ENCODE measurements at places on chromosomes 6 and 20.

DNA sequence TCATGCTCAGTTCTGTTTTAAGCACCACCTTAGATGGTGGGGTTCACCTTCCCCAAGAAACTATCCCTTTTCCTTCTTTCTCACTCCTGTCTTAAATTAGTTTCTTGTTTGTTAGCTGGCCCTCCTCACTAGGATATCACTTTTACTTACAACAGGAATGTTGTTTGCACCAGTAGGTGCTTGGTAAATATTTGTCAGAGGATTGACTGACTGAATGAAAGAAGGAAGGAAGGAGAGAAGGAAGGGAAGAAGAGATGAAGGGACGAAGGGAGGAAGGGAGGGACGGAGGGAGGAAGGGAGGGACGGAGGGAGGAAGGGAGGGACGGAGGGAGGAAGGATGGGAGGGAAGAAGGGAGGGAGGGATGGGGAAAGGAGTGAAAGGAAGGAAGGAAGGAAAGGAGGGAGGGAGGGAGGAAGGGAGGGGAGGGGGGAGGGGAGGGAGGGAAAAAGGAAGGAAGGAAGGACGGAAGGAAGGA lies 505 bp upstream of the KCNK15 start:
- DNase-seq: no peak

- no peak for DNase-seq
Measured at GRCh38 chr6:78830805-78831204, 36.5 kb upstream of the IRAK1BP1 start.

- no peak for DNase-seq
Measured at GRCh38 chr6:150775415-150776203, 89.9 kb upstream of the MTHFD1L start.

- DNase-seq: no peak
Measured at GRCh38 chr6:63537201-63537958, 34.9 kb upstream of the LOC128125822 start.

DNA sequence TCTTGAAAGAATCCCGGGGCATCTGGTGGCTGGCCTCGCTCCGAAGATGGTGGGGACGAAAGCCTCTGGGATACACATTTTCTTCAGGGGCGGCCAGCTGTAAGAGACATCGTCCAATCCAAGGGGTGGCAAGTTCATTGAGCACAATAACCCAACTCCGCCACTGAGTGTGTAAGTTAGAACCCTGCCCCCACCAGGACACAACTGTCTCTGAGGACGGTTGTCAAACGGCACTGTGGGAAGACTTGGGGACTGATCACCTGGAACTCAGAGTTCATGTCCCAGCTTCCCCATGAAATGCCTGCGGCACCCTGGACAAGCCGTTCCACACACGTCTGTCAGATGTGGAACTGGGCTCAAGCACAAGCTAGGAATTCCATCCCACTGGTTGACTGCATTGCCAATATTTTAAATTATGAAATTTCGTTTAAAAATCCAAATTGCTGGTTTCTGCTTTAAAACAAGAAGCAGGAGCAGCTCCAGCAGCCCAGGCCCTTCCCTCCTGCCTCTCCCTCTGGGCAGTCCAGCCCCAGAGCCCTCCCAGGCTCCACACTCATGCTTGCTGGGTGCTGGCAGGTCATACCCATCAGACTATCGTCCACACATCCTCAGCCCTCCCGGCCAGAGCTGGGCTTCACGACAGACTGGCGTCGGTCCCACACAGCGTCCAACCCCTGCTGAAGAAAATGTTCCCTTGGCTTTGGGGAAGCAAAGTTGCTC lies 80.9 kb upstream of the AFDN start:
- DNase-seq: no peak

GRCh38 chr6:49299279-49299678 lies 163.8 kb downstream of the MMUT start:
- DNase-seq: no peak

- DNase-seq: no peak
Measured at GRCh38 chr6:42185597-42185996, 9.2 kb downstream of the GUCA1B start.

DNA sequence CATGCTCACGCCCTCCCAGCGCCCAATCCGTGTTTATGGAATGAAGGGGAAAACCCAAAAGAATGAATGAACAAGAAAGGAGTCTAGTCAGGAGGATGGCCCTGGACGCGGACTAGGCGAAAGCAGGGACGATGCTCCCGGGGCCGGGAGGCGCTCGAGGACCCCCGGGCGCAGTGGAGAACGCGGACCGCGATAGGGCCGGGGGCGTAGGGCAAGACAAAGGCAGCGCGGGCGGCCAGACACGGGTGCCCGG lies 758 bp downstream of the GCLC start:
- DNase-seq: no peak

DNA sequence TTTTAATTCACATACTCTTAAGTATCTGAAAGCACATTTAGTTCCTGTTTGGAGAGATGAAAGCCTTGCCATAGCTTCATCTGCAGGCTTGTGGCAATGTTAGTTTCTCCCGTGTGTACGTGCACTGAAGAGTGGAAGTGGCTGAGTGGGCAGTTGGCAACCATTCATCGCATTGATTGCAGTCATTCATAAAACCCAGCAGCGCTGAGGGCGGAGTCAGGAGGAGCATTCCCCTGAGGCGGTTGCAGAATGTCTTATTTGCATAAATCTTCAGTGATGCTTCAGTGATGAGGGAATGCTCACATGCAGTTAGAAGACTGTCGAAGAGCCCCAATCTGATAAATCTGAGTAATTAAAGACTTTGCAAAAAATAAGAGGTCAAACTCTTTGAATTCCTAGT lies 79.1 kb downstream of the RIMS1 start:
- DNase-seq: no peak

All from iPS DF 6.9 (cell line).